Stimulated activated naive B cell treated with anti-CD40 and anti-IgM and Interleukin-4, amounts not matched to agents 10 μg/mL and 1 μg/mL and 100 μg/mL, for 72 hours (primary cell): ENCODE measurements at places on chromosomes 3 and 15.

DNA sequence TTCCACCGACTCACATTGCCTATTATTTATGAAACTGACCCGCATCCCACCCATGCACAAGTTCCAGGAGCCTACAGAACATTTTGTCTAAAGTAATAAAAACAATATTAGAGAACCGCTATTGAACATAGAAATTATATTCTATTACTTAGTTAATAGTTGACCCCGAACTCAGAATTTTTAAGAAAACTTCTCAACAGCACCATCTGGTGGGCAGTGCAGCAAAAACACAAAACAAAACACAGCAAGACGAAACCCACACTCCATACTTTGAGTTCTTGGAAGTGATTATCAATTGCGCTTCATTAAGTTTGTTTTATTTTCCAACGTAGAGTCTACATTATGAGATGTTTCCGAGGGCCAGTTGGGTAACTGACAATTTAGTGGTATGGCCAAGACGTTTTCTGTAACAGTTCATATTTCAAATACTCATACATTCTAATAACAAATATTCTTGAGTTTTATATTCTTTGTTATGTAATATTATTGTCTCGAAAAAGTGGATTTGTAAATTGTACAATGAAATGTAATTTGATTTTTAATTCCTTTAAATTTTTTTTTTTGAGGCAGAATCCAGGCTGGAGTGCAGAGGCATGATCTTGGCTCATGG lies 24.0 kb upstream of the C3orf70 start:
- no peak for DNase-seq

DNA sequence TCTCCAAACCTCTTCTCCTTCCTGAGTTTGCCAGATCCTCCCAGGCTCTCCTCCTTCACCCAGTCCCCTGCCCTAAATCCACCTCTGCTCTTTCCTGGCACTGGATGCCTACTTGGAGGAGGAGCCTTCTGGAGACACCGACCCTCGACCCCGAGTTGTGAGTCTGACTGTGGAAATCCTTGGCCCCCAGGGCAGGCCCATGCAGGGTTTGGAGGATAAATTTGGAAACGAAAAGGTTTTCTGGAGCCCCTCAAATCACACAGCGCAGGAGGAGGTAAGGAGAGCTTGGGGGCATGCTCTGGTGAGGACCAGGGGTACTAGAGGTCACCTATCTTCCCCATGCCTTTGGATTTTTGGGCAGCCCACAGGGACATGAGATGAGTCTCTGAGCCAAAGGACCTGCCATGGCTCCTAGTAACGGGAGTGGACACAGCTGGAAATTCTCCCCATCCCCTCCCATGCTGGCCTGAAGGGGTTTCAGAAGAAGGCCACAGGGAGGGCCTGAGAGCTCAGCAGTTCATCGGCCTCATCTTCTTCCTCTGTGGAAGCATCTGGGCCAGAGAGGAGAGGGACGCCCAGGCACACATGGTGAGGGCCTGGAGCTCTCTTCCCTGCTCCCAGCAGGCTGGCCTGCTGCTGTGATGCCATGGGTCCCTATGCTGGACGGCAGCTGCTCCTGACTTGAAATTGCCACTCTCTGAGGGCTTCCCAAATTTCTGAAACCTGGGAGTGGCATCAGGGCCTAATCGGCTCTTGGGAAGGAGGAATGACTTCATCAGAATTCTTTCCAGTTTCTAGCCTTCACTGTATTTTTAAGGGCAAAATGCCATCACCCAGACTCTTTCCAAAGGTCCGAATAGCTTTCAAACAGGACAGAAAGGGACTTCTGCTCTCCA lies 68.6 kb upstream of the ITGA11 start:
- no peak for DNase-seq

DNA sequence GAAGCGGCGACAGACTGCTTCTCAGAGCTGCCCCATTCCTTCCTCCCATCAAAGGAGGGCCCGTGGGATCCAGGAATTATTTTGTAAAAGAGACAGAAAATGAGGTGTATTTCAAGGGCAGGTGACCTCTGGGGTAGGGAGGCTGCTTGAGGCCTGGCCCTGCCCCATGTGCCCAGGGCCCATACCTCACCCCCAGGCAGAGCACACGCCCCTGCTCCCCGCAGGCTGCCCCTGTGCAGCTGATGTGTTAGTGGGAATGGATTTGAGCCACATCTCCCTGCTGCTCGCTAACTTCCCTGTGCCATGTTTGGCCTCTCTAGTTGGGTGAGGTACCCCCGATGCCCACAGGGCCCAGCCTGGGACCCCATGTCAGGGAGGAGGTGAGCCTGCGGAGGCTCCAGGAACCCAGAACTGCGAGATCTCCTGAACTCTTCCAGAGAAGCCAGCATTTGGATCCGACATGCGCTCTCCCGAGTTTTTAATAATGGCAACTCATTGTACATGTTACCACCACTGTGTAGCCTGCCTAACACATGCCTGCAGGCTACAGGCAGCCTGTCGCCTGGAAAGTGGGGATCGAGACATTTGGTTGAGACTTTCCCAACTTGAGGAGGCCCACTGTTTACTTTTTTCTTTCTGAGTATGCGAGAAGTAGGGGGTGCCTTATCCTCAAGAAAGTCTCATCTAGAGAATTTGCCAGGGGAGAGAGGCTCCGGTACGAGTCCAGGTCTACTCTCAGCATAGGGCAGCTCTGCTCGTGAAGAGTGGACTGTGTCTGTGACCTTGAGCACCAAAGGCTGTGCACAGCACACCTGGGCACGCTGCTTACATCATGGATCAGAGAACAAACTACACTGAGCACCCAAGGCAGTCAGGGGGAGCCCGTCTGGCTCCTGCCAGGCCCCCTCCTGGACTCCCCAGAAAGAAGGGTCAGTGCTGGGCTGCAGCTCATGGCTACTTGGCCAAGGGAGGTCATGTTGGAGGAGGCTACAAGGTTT lies 36.1 kb downstream of the PCSK6 start:
- DNase-seq: no peak

- no peak for DNase-seq
Measured at GRCh38 chr3:111151438-111151837, 79.8 kb downstream of the NECTIN3 start.

- DNase-seq: no peak
Measured at GRCh38 chr3:105430455-105430854, 63.7 kb downstream of the ALCAM start.

DNA sequence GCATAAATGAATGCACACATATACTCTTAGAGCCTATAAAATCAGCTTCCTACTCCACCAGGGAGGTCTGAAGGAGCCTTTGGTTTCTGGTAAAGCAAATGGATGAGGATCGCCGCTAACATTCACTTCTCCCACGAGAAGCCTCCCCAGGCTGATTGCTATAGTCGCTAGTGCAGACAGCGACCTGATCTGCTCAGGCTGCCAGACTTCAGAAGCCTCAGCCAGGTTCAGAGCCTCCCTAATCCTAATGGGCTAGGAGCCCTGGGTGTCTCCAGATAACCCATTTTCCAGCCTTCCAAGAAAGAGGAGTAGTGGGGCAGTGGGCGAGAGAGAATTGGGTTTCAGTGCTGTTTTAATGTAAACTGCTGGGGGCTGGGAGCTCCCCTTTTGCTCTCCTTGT lies 35.4 kb downstream of the TPM1 start:
- no peak for DNase-seq

DNA sequence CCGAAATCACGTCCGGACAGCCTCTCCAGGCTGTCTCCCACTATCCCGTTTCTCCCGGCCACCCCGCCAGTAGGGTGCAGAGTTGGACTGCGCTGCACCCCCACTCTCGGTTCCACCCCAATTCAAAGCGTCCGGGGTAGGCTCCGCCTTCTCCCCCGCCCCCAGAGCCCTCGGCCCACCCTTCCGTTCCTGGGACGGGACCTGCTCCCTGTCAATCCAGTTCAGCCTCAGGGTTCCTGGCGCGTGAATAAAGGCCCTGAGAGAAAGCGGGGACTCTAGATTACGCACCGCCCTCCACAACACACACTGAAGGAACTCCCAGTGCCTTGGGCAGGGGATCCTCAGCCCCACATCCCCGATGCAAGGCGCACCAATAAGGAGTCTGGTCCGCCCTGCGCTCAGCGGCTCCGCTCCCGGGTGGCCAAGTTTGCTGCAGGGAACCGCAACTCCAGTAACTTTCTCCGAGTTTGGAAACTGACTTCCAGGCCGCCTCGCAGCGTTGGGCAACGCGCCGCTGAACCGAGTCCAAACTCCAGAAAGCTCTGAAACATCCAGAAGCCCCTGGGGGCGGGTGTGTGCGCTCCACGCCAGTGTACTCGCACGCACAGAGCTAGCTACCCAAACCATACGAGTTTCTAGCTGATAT lies 1.9 kb downstream of the ADAMTS9 start:
- no peak for DNase-seq

DNA sequence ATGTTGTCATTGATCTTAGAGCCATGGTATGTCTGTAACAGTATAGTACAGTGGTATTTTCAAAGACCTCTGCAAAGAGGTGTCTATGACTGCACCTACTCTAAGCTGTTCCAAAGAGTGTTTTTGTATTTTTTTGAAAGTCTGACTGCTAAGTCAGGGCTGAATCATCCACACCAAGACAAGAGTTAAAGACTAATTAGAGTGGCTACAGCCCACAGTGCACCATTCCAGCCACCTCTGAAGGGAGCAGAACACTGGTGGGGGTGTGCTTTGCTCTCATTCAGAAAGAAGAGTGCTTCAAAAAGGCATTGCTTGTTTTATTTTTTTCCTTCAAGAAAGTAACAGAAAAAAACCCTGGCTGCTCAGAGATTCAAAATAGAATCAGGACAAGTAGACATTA lies 301.4 kb downstream of the GABRG3 start:
- no peak for DNase-seq

- DNase-seq: no peak
Measured at GRCh38 chr3:171776411-171776810, 33.9 kb downstream of the PLD1 start.

DNA sequence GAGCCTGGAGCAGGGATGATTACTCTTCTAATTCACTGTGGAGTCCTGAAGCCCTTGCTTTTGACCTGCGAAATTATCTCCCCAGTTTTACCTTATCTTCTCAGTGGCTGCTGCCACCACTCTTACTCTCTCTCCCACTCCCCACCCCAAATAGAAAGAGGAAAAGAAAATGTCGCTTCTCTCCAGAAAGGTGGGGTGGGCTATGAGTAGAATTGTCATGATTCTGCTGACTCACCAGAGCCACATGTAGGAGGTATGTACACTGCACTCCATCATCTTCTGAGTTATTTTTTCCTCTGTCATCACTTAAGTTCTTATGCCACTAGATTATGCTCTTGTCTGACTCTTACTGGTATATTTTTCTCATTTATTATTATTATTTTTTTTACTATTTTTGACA lies 43.9 kb upstream of the TMEM158 start:
- no peak for DNase-seq

GRCh38 chr15:69060744-69061143 lies 46.2 kb downstream of the NOX5 start:
- DNase-seq: no peak
